ENCODE measurements at places on chromosomes 5 and 9. TPM values are rescaled to one million over a fixed set of nuclear protein-coding genes. Genes with fewer than 3 reads are reported as not detected.

The ECSCR gene
- 13.7 TPM for total RNA-seq

The VDAC1 gene
- 293 TPM for total RNA-seq

The SLC22A4 gene
- total RNA-seq = 1.7 TPM

The ELP1 gene
- total RNA-seq = 31.5 TPM

The CORO2A gene
- total RNA-seq = under 0.01 TPM

The SPINK9 gene
- total RNA-seq = not detected

The MLANA gene
- not detected for total RNA-seq

The KIF27 gene
- 3.4 TPM for total RNA-seq

The MEF2C gene
- total RNA-seq = 45.7 TPM

The RARS1 gene
- total RNA-seq = 147 TPM

The PTGR1 gene
- total RNA-seq = 62.7 TPM

The RASGEF1C gene
- total RNA-seq = not detected

The PCDHGA8 gene
- 2.2 TPM for total RNA-seq

All from aortic smooth muscle cell (primary cell).